Activated T-helper 1 cell treated with Interleukin-2 at 50 U/mL for 16 hours (primary cell): ENCODE measurements at places on chromosomes 13 and 19.
A peak's percentile ranks its signal among the peaks of the same experiment; 100 is the strongest.

- no peak for DNase-seq
Measured at GRCh38 chr19:1122972-1123363, 19.2 kb downstream of the GPX4 start.

DNA sequence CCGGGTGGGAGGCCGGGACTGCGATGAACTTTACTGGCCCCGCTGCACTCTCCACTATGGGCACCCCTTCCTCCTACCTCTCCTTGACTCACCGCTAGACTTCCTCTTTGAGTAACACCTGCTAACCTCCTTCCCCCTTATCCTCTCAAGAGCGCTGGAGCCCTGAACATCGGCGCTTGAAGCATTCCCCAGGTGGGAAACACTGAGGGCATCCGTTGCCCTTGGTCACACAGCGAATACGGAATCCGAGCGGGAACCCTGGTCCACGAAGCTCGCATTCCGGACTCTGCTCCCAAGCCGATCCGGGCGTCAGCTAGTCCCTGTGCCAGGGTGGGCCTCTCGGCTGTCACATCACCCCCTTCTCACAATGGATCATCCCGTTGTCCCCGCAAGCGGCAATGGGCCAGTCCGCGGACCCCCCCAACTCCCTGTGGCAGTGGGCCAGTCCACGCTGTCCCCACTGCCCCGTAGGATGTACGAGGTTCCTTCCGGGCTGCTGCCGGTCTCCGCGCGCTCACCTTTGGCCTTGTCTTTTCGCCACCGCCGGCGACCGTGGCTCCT, 4.2 kb downstream of the LIPE start:
- peak; percentile 44 for DNase-seq

GRCh38 chr19:49231389-49231788, 73.8 kb downstream of the TRPM4 start:
- DNase-seq, result no peak

DNA sequence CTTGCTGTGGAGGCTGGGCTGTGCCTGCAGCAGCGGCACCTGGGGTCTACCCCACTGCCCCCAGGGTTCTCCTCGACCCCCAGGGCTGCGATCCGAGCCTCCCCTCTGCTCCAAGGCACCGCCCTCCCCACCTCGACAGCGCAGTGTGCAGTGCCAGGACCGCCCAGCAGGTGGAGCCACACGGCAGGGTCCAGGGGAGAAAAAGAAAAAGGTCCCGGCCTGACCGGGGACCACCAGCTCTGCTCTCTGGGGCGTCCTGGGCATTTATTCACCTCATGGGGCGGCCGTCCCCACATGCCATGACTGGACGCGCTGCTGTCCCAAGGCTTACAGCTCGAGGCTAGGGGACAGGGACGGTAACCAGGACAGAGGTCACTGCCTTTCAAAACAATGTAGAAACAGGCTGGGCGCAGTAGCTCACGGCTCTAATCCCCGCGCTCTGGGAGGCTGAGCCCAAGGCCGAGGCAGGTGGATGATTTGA, 10.6 kb downstream of the REXO1 start:
- DNase-seq, result no peak

- DNase-seq, result no peak
Measured at GRCh38 chr13:100611678-100612492, 23.3 kb upstream of the GGACT start.

GRCh38 chr19:8307965-8308866, at the start of gene CD320:
Gene CD320, minus strand, starts transcription at chr19:8308358. Its CDS starts 68 bp downstream, at chr19:8308290.
- peak; percentile 75 for DNase-seq

GRCh38 chr13:80339912-80340650, 845 bp downstream of the SPRY2 start:
- DNase-seq, result no peak

DNA sequence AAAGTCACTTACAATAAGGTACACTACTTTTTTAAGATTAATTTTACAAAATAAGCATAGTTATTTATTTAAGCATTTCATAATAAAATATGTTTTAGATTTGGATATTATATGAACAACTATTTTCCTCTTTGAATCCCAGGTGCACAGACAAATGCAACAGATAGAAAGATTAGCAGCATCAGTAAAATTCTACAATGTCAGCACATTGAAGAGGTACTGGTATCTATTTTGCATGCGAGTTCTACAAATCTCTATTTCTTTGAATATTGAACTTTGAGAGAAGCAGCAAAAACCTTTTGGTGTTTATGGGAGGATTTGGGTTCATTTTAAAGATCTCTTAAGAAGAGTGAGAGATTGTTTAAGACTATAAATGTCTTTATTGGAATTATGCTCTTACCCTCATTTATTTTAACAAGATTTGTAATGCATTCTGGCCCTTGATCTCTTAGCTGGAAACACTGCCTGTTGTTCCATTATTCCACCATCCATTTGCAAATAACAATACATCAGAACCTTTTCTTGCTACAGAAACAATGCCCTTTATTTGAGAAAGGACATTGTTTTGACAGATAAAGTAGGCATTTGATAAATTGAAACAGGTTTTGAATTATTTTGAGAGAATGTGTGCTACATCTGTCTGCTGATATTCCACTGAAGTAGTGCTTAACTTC, 558.8 kb upstream of the KLHL1 start:
- no peak for DNase-seq

GRCh38 chr19:30590596-30591229, 218.5 kb downstream of the ZNF536 start:
- no peak for DNase-seq

GRCh38 chr19:35885225-35885738, 15.1 kb downstream of the NFKBID start:
- no peak for DNase-seq

GRCh38 chr13:76813000-76813691, 73.1 kb downstream of the KCTD12 start:
- DNase-seq, result no peak

GRCh38 chr19:42443944-42444398, 1.2 kb upstream of the CXCL17 start:
- no peak for DNase-seq

DNA sequence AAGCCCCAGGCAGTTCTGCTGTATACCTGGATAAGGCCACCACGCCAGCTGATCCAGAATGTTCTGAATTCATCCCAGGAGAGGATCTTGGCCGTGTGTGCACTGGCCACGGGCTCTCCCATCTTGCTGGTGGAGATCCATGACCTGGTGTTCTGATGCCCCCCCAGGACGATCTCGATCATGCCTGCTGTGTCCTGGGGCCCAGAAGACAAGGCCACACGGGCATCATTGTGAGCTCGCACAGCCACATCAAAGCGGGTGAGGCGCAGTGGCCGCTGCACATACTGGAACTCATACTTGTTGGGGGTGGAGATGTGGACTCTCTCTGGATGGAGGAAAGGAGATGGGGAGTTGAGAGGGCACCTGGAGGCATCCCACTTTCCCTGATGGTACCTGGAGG, 40.1 kb downstream of the F2RL3 start:
- DNase-seq, result no peak

- no peak for DNase-seq
Measured at GRCh38 chr13:100835695-100836094, 161.1 kb upstream of the TMTC4 start.

DNA sequence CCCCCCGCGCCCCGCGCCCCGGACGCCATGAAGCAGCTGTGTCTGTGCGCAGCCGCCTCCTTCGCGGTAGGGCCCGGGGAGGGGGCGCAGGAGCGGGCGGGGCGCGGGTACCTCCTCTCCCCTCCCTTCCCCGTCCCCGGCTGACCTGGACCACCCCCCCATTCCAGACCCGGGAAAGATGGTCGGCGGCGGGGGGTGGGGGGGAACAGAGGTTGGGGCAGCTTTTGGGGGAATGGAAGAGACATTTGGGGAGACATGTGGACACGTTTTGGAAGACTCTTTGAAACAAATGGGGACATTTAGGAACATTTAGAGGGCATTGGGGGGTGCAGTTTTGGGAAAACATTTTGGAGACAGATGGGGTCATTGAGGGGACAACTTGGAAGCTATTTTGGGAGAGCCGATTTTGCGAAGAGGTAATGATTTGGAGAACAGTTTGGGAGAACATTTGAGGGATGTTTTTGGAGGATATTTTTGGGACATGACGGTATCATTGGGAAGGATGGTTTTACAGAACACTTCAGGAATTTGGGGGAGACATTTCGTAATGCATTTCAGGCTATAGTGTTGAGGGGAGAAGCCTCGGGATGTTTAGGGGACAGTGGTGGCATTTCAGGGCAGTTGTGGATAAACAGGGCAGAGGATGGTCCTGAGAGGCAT, 16.1 kb downstream of the ANKRD24 start:
- no peak for DNase-seq

- DNase-seq, result no peak
Measured at GRCh38 chr13:81211713-81212112, 870.8 kb upstream of the SPRY2 start.

DNA sequence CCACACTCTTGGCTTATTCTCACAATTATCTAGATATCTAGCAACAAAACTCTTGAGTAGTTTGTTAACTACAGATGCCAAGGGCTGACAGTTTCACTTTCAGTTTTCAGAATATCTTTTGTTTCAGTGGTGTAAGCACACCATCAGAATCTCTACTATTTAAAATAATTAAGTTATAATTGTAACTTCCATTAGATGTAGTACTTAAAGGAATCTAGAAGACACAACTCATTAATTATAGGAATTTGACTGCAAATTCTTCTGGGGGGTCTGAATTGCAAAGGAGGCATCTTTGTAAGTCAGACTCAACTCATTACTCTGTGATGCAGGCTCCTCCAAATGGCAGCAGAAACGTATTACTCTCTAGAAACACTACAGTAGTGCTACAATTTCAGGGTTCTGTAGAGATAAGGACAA, 44.9 kb upstream of the USPL1 start:
- DNase-seq, result no peak

DNA sequence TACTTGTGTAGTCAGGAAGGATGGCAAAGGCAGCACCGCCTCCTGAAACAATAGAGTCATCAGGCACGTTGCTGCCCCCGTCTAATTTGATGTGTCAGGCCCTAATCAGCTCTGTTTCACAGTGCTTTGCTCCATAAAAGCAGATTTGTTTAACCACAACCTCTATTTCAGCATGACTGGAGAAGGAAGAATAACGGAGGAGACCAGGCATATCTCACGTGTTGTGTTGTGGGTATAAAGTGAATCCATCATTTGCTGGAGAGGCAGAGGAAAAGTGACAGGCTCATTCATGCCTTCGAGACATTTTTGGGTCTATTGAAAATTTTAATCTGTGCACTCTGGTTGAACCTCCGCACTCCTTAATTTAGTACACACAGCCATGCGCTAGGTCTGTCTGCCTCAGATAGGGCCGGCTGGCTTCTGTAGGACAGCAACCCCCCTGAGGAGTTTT, 940.4 kb upstream of the SLC10A2 start:
- no peak for DNase-seq

GRCh38 chr13:43663474-43664090, 123.2 kb downstream of the ENOX1 start:
- DNase-seq, result no peak

GRCh38 chr13:112756511-112756966, 66.7 kb downstream of the ATP11A start:
- DNase-seq, result no peak

DNA sequence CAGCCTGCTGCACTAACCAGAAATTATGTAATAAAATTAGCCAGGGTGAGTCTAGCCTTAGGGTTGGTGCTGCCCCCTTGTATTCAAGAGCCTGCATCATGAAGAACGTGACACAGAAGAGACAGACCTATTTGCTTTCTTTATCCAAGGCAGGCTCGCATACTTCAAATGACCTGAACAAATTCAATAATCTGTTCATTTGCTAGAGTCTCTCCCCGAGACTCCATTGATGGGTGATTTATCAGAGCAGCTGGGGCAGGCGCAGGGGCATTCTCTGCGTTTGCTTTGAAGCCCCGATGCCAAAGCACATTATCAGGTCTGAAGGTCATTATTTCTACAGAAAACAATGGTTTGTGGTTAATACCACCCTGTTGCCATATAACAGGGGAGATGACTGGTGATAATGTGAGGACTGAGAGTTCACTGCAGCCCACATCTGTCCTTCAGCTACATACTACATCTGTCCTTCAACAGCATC, 520.3 kb downstream of the DIAPH3 start:
- DNase-seq, result no peak
